ENCODE measurements at places on chromosomes 3 and 15. TPM values are rescaled to one million over a fixed set of nuclear protein-coding genes. Genes with fewer than 3 reads are reported as not detected.

DNA sequence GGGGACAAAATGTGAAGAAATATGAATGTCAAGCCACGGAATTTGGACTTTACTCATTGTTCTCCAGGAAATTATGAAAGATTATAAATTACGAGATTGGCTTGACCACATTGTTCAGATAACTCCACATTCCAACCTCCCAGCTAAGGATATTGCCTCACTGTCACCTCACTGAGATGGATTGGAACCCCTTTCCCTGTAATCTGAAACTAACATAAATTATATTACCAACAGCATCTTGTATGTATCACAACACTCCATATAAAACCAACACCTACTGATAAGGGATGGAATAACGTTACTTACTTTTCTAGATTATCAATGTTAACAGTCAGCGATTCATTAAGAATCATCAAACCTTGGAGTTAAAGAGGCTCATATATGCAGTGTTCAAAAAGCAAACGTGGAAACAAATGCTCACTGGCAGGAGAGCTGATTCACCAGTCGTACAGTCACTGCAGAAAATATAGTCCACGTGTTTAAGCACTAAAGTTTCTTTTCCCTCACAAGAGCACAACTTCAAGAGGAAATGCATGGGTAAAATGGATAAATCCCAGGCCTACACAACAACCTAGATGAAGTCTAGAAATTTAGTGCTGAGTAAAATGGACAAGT, 451.5 kb downstream of the FGF12 start:
- no peaks in the 10 kb centered on the region for H3K4me1 ChIP-seq
- no peak overlapping the region for H3K4me3 ChIP-seq
- H3K36me3 ChIP-seq: no peaks in the 10 kb centered on the region
- DNase-seq: no peak
- H3K27me3 ChIP-seq: no peaks in the 10 kb centered on the region

TICRR gene
- total RNA-seq: 44.9 TPM

UACA gene
- total RNA-seq: 37.8 TPM

DNA sequence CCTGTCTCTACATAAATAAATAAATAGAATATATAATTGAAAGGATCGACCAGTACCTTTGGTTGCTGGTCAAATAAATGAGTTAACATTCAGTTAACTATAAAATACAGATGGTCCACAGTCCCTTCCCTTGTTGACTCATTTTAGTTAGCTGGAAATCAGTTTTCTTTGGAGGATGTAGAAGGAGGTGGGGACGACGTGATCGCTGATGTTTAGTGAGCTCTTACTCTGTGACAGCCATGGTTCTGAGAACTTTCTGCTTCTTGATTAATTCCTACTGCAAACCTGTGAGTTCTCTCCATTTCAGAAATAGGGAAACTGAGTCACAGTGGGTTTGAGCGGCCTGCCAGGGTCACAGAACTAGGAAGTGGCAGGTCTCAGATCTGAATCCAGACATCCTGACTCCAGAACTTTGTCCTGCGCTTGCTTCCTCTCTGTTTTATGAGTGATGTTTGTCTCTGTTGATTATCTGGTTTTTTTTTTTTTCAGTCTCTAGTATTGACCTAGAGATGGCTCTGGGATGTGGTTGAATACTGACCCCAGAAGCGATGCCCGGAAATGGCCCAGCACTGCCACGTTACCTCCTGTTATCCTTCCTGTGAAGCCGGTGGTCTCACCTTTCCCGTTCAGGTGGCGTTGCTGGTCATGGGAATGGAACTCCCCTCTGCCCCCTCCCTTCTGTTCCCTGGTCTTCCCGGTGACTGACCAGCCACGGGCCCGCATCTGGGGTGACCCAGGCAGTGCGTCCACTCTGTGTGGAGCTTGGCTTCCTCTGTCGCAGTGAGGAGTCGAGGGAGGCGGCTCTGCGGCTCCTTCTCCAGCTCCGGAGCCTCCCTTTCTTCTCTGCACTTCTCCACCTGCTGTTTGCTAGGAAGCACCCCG, 18.2 kb downstream of the SYNM start:
- H3K27ac ChIP-seq: peak overlapping the region; percentile 81
- H3K36me3 ChIP-seq: peaks cover 3% of the 10 kb centered on the region
- no peak overlapping the region for H3K4me3 ChIP-seq
